ENCODE measurements at places on chromosomes 2 and 18. TPM values are rescaled to one million over a fixed set of nuclear protein-coding genes. Genes with fewer than 3 reads are reported as not detected.

TLX2 gene
- not detected for total RNA-seq

- no peaks in the 10 kb centered on the region for H3K27me3 ChIP-seq
- H3K27ac ChIP-seq, result no peak overlapping the region
- H3K4me1 ChIP-seq, result no peaks in the 10 kb centered on the region
- H3K36me3 ChIP-seq, result no peaks in the 10 kb centered on the region
Measured at GRCh38 chr2:206328974-206329373, 54.5 kb downstream of the ZDBF2 start.

- no peak overlapping the region for H3K4me3 ChIP-seq
- no peaks in the 10 kb centered on the region for H3K4me1 ChIP-seq
- no peak overlapping the region for H3K27ac ChIP-seq
Measured at GRCh38 chr2:203177361-203177760, 61.5 kb upstream of the CYP20A1 start.

DNA sequence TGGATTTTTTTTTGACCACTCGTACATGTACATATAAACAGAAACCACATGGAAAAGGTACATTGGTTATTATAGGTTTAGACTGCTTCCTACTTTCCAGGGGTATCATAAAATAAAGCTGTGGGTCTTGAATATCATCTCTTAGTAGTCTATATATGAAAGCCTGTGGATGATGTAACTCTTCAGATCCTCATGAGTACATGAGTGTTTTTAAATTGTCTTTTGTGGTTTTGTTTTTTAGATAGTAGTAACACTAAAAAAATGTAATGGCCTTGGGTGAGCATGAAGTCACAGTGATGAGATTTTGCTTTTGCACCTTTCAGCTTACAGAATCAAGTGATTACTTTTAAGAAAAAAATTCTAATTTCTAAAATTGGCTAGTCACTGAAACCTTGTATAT, 80.2 kb downstream of the RAB3GAP1 start:
- H3K27ac ChIP-seq, result no peak overlapping the region
- no peak overlapping the region for H3K4me3 ChIP-seq
- H3K4me1 ChIP-seq, result no peaks in the 10 kb centered on the region
- DNase-seq, result no peak
- H3K27me3 ChIP-seq, result no peaks in the 10 kb centered on the region
- H3K36me3 ChIP-seq, result peaks cover 7% of the 10 kb centered on the region

COL4A4 gene
- 0.12 TPM for total RNA-seq

GRCh38 chr2:124257120-124257519, 232.0 kb downstream of the CNTNAP5 start:
- H3K4me3 ChIP-seq, result no peak overlapping the region
- no peak overlapping the region for H3K27ac ChIP-seq
- no peaks in the 10 kb centered on the region for H3K36me3 ChIP-seq

GRCh38 chr2:44687686-44688455, 253.6 kb upstream of the SIX3 start:
- no peak overlapping the region for H3K27ac ChIP-seq
- H3K4me1 ChIP-seq, result no peaks in the 10 kb centered on the region
- no peaks in the 10 kb centered on the region for H3K36me3 ChIP-seq

DNA sequence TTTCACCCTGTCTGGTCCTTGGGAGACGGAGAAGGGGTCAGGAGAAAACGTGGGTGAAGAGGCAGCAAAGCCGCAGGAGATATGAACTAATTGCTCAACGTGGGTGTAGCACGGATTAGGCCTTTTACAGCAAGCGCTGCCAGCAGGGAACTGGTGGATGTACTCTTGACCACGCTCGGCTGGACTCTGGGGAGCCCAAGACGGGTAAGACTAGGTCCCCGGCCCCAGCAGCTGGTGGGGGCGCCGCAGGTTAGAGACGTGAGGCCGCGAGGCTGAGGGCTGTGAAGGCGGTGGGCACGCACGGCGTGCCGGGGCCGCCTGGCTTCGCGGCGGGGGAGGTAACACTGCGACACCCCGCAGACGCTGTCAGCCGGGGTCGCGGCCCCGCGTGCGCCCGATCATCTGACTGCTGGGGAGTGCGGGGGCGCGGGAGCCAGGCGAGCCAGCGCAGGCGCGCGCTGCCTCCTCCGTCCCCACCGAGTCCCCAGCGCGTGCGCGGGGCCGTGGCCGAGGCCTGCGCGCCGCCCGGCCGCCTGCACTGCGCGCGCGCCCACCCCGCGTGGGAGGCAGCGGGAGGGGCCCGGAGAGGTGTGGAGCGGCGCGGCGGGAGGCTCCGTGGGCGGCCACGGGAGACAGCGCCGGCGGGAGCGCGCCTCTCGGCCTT, at the start of gene CLIP4:
Gene CLIP4, plus strand, starts transcription at position 470 of the 664 bp plus-strand sequence. CDS start 5,974 bp downstream, outside the sequence.
- no peaks in the 10 kb centered on the region for H3K27me3 ChIP-seq
- H3K4me1 ChIP-seq, result peaks cover 19% of the 10 kb centered on the region
- H3K27ac ChIP-seq, result peak within 1 kb of the TSS; percentile 87
- peak within 1 kb of the TSS; percentile 67 for H3K4me3 ChIP-seq
- no peaks in the 10 kb centered on the region for H3K36me3 ChIP-seq

- no peak overlapping the region for H3K4me3 ChIP-seq
- no peak overlapping the region for H3K27ac ChIP-seq
- no peaks in the 10 kb centered on the region for H3K36me3 ChIP-seq
- DNase-seq, result no peak
Measured at GRCh38 chr18:46622451-46622850, 34.6 kb downstream of the LOXHD1 start.

DNA sequence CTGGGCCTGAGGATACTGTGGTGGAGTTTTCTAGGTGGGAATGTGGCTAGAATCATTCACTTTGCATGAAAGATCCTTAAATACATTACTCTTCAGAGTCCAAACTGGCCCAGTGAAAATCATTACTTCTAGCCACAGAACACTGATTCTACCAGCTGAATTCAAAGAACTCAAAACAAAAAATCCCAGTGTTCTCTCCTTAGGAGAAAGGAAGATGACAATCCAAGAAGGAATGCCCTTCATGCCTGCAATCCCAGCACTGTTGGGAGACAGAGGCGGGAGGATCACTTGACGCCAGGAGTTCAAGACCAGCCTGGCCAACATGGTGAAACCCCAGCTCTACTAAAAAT, 35.2 kb downstream of the FAM228A start:
- H3K27ac ChIP-seq, result no peak overlapping the region
- H3K4me3 ChIP-seq, result no peak overlapping the region
- DNase-seq, result no peak
- no peaks in the 10 kb centered on the region for H3K4me1 ChIP-seq

- no peaks in the 10 kb centered on the region for H3K36me3 ChIP-seq
- no peak overlapping the region for H3K4me3 ChIP-seq
- H3K4me1 ChIP-seq, result peaks cover 12% of the 10 kb centered on the region
- peaks cover 25% of the 10 kb centered on the region for H3K27me3 ChIP-seq
- H3K27ac ChIP-seq, result no peak overlapping the region
Measured at GRCh38 chr2:70771446-70771845, 3.4 kb upstream of the ADD2 start.

- H3K27me3 ChIP-seq, result peaks cover 9% of the 10 kb centered on the region
- H3K4me1 ChIP-seq, result peaks cover 2% of the 10 kb centered on the region
- H3K4me3 ChIP-seq, result no peak overlapping the region
Measured at GRCh38 chr2:199742884-199743283, 108.1 kb downstream of the FTCDNL1 start.

- DNase-seq, result no peak
- H3K36me3 ChIP-seq, result no peaks in the 10 kb centered on the region
- H3K4me1 ChIP-seq, result no peaks in the 10 kb centered on the region
- H3K27ac ChIP-seq, result no peak overlapping the region
Measured at GRCh38 chr2:227219312-227220105, 55.1 kb downstream of the COL4A3 start.

DNA sequence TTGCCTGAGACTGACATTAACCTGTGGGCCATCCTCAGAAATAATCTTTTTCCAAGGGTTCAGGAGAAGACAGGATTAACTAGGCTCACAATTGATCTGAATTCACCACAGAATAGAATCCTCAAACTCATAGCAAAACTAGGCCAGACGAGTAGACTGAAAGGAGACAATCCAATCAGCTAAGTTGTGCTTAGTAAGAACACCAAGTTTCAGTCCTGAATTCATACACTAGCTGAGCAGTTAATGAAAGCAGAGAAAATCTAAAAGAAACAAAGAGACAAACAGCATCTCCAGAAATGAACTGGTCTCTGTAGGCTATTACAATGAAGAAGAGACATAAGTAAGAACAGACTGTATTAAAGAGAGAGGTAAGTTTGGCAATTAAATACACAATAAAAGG, 89.5 kb downstream of the GORASP2 start:
- no peak for DNase-seq
- H3K4me3 ChIP-seq, result no peak overlapping the region
- peaks cover 4% of the 10 kb centered on the region for H3K4me1 ChIP-seq
- H3K36me3 ChIP-seq, result peaks cover 21% of the 10 kb centered on the region

SKOR2 gene
- total RNA-seq, result not detected

TRPM8 gene
- not detected for total RNA-seq

MBOAT2 gene
- total RNA-seq, result 2.7 TPM

CRYGD gene
- total RNA-seq, result not detected

MATN3 gene
- 0.28 TPM for total RNA-seq

PROKR1 gene
- total RNA-seq, result not detected

- H3K36me3 ChIP-seq, result no peaks in the 10 kb centered on the region
- DNase-seq, result no peak
- H3K4me1 ChIP-seq, result no peaks in the 10 kb centered on the region
- H3K27me3 ChIP-seq, result no peaks in the 10 kb centered on the region
- no peak overlapping the region for H3K27ac ChIP-seq
Measured at GRCh38 chr2:62099050-62099449, 96.9 kb upstream of the B3GNT2 start.

PXDN gene
- 1.3 TPM for total RNA-seq

OSBPL6 gene
- total RNA-seq, result 0.26 TPM

GRCh38 chr18:924987-925386, 20.3 kb downstream of the ADCYAP1 start:
- H3K4me3 ChIP-seq, result no peak overlapping the region
- H3K27me3 ChIP-seq, result peaks cover 13% of the 10 kb centered on the region
- no peaks in the 10 kb centered on the region for H3K4me1 ChIP-seq
- H3K27ac ChIP-seq, result no peak overlapping the region
- DNase-seq, result no peak

GRCh38 chr2:173434762-173435569, 80.3 kb downstream of the CDCA7 start:
- H3K36me3 ChIP-seq, result no peaks in the 10 kb centered on the region
- no peaks in the 10 kb centered on the region for H3K4me1 ChIP-seq
- no peak overlapping the region for H3K27ac ChIP-seq
- DNase-seq, result no peak
- no peak overlapping the region for H3K4me3 ChIP-seq

- no peaks in the 10 kb centered on the region for H3K27me3 ChIP-seq
- no peak overlapping the region for H3K27ac ChIP-seq
- H3K4me1 ChIP-seq, result no peaks in the 10 kb centered on the region
- no peak overlapping the region for H3K4me3 ChIP-seq
Measured at GRCh38 chr2:159775021-159775420, 23.0 kb downstream of the CD302 start.

DNA sequence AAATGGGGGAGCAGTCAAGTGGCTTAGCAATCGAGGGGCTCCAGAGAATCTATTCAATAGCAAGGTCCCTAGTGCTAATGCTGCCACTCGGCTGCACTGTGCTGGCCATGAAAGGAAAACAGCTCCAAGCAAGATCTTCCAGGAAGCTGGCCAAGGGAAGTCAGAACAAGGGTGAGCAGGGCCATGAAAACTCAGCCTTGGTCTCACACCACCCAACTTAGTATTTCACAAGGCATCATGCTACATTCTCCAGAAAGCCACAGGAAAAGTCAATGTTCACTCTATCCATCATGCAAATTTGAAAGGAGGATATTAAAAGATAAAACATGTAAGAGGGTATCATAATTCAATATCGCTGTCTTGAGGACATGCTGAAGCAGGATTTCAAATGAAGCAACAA, 35.7 kb downstream of the NRP2 start:
- no peaks in the 10 kb centered on the region for H3K36me3 ChIP-seq
- no peak overlapping the region for H3K27ac ChIP-seq

GRCh38 chr2:175135177-175135576, 32.8 kb downstream of the ATF2 start:
- H3K27ac ChIP-seq, result no peak overlapping the region
- DNase-seq, result no peak
- no peaks in the 10 kb centered on the region for H3K4me1 ChIP-seq
- no peak overlapping the region for H3K4me3 ChIP-seq
- H3K36me3 ChIP-seq, result no peaks in the 10 kb centered on the region

DNA sequence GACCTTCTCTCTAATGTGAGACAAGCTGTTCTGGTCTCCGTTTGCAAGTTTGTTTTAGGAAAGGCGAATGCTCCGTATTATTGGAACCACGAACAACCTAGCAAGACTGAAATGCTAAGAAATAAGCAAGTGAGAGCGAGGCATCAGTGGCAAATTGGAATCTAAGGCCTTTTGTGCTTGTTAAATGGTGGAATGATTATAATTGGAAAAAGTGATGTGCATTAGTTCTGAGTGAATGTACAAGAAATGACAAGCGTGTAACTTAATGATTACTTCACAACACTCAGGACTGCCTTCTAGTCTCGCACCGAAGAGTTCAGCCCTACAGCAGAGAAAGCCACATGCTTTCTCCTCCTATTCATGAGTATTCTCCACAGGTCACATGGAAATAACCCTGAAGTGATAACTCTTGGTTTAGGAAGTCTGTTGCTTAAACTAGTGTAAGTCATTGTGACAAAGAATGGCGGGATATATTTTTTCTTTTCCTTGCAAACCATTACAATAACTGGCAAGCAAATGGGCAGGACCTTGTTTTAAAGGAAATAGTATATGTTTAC, 392.2 kb upstream of the FIGN start:
- no peak overlapping the region for H3K4me3 ChIP-seq
- H3K4me1 ChIP-seq, result no peaks in the 10 kb centered on the region
- no peak overlapping the region for H3K27ac ChIP-seq
- no peak for DNase-seq

DNA sequence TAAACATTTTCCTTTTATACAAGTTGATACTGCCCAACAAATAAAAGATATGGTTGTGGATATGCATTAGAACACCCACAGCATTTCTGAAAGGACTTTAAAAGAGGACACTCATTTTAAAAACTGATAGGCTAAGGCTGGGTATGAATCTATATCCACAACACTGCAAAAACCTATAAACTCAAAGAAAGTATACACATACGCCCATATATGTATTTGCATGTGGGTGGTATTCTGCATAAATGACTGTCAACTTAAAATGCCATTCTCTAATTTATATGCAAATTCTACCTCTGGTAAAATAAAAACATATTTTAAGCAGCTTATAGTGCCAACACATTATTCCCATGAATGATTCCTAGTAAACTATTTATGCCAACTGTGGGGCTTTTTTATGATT, 20.1 kb downstream of the FIGN start:
- no peak overlapping the region for H3K27ac ChIP-seq
- DNase-seq, result no peak
- H3K36me3 ChIP-seq, result no peaks in the 10 kb centered on the region
- H3K27me3 ChIP-seq, result no peaks in the 10 kb centered on the region

- H3K27me3 ChIP-seq, result no peaks in the 10 kb centered on the region
- no peaks in the 10 kb centered on the region for H3K36me3 ChIP-seq
- H3K4me1 ChIP-seq, result no peaks in the 10 kb centered on the region
- no peak for DNase-seq
- no peak overlapping the region for H3K27ac ChIP-seq
- no peak overlapping the region for H3K4me3 ChIP-seq
Measured at GRCh38 chr2:131588152-131588873, 60.6 kb downstream of the CCDC74A start.

Data from T-cell (primary cell).